ENCODE measurements at places on chromosomes 6 and 20.

DNA sequence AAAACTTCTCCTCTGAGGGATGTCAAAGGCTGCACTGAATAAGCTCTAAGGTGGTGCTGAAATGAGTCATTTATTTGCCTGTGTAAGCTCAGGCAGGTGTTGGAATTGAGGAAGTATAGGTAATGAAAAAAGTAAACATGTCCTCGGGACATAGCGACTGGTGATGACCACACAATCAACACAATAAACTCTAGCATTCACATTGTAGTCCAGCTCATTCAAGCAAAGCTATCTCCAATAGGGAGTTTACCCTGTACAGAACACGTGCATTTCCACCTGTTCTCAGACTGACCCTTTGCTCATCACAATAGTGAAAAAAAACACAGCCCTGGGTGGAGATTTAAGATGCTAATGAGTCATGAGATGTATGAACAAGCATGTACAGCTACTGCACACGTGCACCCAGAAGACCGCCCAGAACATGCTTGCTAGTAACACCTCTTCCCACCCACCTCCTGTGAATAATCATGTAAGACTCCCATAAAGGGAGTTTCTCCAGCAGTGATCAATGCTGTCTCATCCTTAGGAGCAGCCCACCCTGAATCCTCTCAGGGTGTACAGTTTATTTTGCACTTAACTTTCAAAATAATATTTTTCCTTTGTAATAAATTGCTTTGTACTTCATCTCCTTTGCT, 33.0 kb upstream of the POU5F1 start:
- peak; percentile 82 for DNase-seq

DNA sequence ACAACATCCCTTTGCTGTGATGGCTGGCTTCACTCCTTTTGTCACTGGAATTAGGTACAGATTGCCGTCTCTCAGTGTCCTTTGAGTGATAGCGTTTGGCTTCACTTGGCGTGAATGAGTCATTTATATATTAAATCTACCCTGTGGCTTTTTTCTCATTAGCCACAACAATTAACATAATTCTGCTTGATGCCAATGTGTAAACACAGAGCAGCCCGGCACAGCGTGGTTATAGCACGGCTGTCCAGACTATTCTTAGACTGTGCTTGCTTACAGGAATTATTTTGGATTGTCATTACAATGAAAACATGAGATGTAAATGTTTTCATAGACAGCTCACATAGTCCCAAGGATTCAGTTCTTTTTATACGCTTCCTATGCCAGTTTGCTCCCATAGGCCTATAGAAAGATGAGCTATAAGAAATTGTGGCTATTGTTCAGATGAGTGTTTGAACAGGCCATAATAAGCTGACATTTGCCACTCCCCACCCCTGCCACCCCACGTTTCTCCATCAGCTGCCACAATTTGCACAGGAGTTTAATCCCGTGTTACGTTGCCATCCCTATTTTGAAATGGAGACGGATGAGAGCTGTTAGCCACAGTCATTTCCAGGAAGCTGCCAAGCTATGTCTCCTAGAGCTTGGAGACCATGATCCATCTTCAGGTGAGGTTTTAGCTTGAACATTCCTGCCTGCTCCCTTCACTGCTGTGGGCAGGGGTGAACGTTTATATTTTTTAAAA, 65.9 kb downstream of the PPP1R14C start:
- DNase-seq, result no peak

- peak; percentile 79 for DNase-seq
Observed at GRCh38 chr6:12490904-12491571, 200.9 kb downstream of the EDN1 start.

GRCh38 chr6:54877713-54878317, 31.2 kb downstream of the FAM83B start:
- DNase-seq, result no peak

- DNase-seq, result peak; percentile 81
Observed at GRCh38 chr20:17969884-17970409, 1.1 kb downstream of the MGME1 start.

GRCh38 chr6:142940487-142940886, 4.5 kb downstream of the HIVEP2 start:
- DNase-seq, result no peak

Data from suppressor macrophage treated with lipopolysaccharide for 4 hours (primary cell).